ENCODE measurements at places on chromosomes 7 and 10.

- no peak for DNase-seq
These were observed 125.7 kb downstream of the BICC1 start for GRCh38 chr10:58638388-58638787.

- DNase-seq: no peak
These were observed 13.8 kb downstream of the TAF3 start for GRCh38 chr10:7832060-7832459.

- DNase-seq: no peak
These were observed 91.6 kb downstream of the UNCX start for GRCh38 chr7:1324028-1324900.

DNA sequence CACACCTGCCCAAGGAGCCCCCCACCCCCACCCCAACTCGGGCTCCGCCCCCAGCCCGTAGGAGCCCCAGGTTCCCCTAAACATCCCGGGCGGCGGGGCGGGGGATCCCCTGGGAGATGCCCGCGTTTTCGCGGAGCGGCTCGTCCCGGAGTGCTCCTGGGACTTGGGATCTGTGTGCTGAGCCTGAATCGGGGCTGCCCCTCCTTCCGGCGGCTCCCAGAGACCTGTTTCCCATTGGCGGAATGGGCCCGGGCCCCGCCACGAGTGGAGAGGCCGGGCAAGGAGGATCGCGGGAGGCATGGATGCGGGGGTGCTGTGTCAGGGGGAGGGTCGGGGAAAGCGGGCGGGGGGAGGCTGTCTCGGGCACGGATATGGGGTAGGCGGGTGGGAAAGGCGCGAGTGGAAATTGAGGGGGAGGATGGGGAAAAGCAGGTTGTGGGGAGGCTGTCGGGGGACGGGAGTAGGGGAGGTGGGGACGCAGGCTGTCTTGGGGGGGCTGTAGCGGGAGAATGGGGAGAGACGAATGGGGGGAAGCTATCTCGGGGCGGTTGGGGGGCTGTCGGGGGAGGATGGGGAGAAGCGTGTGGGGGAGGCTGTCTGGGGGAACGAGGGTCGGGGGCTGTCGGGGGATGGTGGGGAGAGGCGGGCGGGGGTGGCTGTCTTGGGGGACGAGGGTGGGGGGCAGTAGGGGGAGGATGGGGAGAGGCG lies 572 bp upstream of the BHLHA15 start:
- DNase-seq: no peak

DNA sequence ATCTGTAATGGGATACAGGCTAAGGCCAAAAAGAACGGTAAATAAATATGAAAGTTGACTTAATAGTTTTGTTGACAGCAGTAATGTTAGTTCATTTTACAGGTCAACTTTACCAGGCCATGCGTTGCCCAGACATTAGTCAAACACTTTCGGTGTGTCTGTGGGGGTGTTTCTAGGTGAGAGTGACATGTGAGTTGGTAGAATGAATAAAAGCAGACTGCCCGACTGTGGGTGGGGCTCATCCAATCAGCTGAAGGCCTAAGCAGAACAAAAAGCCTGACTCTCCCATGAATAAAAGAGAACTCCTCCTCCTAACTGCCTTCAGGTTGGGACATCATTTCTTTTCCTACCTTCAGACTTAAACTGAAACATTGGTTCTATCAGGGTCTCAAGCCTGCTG lies 132.3 kb downstream of the MTPAP start:
- DNase-seq: no peak

DNA sequence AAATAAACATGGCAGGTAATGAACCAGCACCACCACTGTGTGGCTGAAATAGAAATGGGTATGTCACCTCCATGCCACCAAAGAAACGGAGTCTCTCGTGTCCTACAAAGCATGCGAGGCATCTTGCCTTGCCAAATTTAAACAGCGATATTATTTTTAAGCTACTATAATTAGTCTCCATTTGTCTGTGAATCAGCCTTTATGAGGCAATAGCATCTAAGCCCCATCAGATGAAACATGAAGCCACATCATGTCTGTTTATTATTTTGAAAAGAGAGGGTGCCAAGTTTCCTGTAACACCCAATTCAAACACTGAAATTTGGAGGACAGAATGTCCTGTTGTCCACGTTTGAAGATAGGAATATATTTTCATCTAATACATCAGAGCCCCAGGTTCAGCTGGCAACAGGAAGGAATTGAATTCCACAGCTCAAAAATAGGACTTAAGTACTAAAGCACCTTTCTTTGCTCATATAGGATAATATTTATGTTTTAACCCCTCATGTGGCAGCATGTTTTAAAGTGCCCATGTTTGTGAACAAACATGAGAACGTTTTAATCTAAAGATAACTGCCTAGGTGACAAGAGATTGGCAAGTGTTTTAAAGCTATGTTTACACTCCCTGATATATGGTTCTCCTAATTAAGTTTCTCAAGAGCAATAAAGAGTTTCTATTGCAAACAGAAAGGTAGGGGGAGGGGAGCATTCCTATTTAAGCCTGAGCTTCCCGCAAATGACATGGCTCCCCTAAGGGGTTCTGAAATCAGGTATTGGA lies 86.8 kb downstream of the SORBS1 start:
- peak; percentile 61 for DNase-seq

DNA sequence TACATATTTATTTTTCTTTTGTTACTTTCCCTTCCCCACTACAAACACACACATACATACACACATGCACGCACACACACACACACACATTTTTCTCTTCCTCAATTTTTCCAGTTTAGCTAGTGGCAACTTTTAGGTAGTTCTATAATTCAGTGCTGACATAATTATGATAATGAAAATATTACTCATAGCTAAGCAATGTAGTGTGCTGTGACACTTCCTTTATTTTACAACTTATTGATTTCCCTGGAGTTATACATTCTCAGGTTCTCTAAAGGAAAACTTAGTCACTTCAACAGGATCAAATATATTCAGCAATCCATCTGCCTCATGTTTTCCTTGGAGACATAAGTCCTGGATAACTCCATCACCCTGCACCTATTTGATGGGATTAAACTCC lies 151.6 kb downstream of the CACNA2D1 start:
- no peak for DNase-seq

GRCh38 chr7:44375236-44375699 lies 49.9 kb upstream of the CAMK2B start:
- DNase-seq: no peak

DNA sequence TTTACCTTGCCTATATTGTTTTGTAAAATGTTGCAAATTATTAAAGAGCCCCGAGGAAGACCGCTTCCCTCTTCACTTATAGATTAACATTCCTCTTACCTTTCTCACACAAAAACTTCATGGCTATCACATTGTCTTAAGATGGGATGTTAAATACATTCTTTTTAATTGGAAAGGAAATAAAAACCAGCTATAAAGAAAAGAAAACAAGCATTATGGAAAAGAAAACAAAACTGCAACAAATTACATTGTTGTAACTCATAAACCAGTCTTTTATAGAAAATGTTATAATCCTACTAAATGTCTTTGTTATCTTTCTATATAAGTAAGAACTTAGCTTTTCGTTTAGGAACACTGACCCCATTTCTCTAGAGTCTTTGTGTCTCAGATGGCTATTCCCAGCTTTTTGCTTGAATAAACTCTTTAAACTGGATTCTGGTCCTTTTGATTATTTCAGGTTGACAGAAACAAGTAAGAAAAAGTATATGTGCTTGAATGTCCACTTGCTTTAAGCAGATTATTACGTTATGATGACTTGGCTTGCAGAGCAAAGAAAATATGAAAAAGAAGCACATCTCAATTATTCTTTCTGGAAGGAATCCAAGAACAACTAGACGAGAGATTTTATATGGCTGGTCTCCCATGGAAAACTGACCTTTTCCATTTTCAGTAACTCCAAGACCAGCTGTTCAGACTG lies 128.2 kb downstream of the AKR1D1 start:
- DNase-seq: no peak

- DNase-seq: no peak
These were observed 143.8 kb downstream of the TPST1 start for GRCh38 chr7:66348959-66349358.

GRCh38 chr7:148700661-148701064 lies 2.0 kb downstream of the CUL1 start:
- no peak for DNase-seq

GRCh38 chr7:109659261-109659660 lies 1089.6 kb downstream of the DNAJB9 start:
- no peak for DNase-seq

- no peak for DNase-seq
These were observed 82.9 kb downstream of the PRTFDC1 start for GRCh38 chr10:24869354-24870015.

DNA sequence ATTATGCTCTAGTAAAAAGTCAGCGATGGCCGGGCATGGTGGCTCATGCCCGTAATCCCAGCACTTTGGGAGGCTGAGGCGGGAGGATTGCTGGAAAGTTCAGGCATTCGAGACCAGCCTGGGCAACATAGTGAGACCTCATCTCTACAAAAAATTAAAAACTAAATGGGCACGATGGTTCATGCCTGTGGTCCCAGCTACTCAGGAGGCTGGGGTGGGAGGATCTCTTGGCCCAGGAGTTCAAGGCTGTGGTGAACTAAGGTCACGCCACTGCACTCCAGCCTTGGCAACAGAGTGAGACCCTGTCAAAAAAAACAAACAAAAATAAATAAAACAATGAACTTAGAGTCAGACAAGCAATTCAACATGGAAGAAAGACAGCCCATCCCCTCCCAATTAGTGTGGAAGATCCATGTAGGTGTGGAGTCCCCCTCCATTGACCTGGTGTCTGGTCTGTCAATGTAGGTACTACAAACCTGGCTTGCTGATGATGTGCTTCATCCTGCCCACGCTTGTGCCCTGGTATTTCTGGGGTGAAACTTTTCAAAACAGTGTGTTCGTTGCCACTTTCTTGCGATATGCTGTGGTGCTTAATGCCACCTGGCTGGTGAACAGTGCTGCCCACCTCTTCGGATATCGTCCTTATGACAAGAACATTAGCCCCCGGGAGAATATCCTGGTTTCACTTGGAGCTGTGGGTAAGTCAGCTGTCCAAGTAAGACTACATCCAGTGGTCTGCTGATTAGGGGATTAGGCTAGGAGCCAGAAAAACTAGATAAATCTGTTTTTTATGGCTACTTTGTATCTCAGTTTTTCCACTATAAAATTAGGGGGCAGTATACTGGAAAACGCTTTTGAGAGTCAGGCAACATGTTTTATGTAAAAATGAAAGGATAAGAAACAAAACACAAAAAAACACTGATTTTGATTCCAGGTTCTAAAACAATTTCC lies 9.3 kb downstream of the SCD start:
- DNase-seq: no peak

DNA sequence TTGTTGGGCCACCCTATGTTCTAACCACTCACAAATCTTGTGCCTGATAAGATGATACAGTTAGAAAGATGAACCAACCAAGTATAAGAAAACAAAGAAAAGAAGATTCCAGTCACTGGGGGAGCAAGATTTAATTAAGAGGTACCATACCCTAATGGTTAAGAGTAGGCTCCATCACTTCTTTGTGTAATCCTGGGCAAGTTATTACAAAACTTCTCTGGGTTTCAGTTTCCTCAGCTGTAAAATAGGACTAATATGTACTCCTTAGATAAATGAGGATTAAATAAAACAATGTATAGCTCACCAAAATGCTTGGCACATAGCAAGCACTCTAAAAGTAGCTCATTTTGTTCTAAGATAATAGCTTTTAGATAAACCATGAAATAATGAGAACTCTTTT lies 58.5 kb downstream of the ATAD1 start:
- no peak for DNase-seq

DNA sequence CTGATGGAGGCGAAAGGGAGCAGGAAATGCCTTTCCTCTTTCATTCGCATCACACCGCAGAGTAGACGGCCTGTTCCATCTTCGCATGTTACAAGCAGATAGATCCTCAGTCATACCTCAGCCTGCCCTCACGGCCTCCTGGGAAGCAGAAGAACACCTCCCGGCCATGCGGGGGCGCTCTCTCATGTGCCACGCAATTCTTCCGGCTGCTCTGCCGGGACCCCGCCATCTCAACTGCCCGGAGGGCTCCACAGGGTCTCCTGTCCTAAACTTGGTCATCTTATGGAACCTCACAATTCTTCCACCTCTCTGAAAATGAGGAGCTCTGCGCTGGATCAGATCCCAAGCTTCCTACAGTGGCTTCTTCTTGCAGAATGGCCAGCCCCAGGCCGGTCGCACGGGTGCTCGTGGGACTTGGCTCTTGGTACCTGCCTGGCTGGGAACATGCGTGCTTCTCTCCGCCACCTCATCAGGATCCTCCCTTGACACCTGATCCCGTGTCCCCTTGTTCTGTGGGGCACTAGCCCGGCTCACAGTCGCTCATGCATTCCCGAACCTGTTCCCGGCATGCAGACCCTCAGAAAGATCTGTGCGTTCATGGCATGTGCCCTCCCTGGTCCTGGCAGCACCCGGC lies 262.8 kb upstream of the SHH start:
- no peak for DNase-seq

GRCh38 chr10:76950354-76950753 lies 687.3 kb downstream of the KCNMA1 start:
- no peak for DNase-seq

- DNase-seq: no peak
These were observed 8.0 kb upstream of the SMARCD3 start for GRCh38 chr7:151256410-151257045.

DNA sequence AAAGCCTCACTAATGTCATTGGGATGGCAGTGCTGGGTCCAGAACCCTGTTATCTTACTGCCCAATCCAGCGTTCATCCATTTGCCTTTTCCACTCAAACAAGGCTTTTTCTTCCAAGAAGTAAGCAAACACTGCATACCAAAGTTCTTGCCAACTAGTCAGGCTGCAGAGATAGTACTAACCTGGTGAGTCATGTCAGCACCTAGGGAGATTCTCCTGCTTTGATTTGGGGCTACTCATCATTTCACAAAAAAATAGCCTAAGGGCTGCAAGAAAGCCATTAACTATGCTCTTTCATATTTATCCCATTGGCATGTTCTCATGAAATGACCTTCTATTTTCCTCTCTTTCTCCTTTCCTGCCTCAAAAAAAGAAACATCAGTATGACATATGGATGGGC lies 142.6 kb downstream of the TWIST1 start:
- no peak for DNase-seq

- DNase-seq: no peak
These were observed 3.5 kb downstream of the GCK start for GRCh38 chr7:44185729-44186128.

GRCh38 chr10:43340619-43341018 lies 30.8 kb upstream of the FXYD4 start:
- DNase-seq: no peak

DNA sequence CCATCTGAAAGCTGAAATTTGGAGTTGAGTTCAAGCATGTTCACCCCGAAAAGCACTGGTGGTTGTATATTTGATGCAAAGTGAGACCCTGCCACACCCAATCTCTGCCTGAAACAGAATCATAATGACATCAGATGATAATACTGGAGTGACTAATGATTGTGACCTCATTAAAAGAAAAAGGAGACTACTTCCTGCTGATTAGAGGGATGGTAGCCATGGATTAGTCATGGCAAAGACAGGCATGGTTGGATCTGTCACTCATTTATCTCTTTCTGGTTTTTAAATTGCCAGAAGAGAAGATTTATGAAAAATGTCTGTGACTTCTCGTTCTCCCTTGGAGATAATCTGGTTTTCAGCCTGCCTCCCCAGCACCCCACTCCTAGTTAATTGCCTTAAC lies 101.2 kb downstream of the BAMBI start:
- no peak for DNase-seq

- peak; percentile 80 for DNase-seq
These were observed 38.9 kb downstream of the DNAJB12 start for GRCh38 chr10:72315611-72316385.

- DNase-seq: no peak
These were observed 175.8 kb upstream of the TCF7L2 start for GRCh38 chr10:112774210-112774609.

GRCh38 chr7:109456116-109456515 lies 886.4 kb downstream of the DNAJB9 start:
- DNase-seq: no peak
